Activated T-cell treated with anti-CD3 and anti-CD28 coated beads, Interleukin-2, amount 50 U/mL, for 1 hour (primary cell): ENCODE measurements at places on chromosomes 16 and 17.

- no peak for DNase-seq
Observed at GRCh38 chr17:82803606-82804005, 36.2 kb downstream of the ZNF750 start.

DNA sequence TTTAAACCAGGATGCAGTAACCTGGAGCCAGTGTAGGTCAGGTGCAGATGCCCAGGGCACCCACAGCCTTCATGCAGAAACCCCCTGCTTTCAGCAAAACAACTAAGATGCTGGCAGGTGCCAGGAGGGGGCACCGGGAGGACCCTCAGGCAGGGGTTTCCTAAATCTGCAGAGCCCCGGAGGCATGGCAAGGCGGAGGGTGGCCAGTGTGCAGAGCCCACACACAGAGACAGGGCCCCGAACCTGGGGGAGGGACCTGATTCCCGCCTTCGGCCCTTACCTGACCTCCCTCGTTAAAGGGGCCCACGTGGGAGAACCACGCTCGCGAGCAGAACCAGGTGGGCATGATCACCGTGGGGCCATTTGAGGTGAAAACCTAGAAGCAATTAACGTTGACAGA lies 114.0 kb upstream of the METRNL start:
- DNase-seq: peak; percentile 11

DNA sequence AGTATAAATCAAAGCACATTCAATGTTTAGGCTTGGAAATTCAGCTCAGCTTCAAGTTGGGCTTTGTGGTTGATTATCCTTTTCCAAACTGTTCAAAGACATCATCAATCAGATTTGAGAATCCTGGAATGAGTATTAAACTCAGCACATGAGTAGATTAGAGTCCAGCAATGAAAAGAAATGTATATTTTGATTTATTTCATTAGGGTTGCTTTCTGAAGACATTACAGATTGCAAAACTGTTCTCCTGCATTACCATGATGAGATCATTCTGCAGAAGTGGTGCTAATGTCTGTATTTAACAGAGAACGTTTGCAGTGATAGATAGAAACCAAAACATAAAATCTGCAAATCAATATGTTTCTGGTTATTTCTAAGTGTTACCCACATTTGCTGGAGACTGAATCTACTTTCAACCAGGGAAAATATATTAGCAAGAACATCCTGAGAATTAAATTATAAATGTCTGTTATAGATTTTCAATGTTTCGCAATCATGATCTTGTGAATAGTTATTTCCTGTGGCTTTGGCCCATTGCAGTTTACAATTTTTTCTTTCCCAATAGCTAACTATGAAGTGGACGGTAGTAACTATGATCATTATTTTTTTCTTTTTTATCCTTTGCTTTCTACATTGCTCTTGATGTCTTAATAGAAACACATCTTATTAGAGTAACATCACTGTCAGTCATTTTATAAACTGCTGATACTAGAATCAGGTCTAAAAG lies 1125.7 kb upstream of the GOT2 start:
- DNase-seq: no peak

DNA sequence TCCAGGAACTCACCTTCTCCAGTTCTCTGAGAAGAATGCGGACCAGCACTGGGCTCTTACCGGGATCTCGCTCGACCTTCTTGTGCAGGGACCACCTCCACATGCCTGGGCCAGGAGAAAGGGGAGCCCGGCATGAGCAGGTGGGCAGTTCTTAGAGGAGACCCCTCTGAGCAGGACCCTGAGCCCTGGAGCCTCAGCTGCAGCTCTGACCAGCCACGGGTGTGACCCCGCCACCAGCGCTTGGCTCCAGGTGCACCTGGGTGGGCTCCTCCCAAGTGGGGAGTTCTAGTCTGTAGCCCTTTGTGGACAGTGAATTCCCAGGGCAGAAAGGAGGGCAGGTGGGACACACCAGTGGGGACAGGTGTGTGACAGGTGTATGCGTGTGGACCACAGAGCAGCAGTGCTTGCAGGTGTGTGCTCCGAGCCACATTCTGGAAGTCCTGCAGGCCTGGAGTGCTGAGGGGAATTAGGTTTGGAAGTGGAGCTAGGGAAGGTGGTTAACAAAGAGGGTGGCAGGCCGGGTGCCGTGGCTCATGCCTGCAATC lies 28.9 kb downstream of the PIK3R6 start:
- DNase-seq: no peak

DNA sequence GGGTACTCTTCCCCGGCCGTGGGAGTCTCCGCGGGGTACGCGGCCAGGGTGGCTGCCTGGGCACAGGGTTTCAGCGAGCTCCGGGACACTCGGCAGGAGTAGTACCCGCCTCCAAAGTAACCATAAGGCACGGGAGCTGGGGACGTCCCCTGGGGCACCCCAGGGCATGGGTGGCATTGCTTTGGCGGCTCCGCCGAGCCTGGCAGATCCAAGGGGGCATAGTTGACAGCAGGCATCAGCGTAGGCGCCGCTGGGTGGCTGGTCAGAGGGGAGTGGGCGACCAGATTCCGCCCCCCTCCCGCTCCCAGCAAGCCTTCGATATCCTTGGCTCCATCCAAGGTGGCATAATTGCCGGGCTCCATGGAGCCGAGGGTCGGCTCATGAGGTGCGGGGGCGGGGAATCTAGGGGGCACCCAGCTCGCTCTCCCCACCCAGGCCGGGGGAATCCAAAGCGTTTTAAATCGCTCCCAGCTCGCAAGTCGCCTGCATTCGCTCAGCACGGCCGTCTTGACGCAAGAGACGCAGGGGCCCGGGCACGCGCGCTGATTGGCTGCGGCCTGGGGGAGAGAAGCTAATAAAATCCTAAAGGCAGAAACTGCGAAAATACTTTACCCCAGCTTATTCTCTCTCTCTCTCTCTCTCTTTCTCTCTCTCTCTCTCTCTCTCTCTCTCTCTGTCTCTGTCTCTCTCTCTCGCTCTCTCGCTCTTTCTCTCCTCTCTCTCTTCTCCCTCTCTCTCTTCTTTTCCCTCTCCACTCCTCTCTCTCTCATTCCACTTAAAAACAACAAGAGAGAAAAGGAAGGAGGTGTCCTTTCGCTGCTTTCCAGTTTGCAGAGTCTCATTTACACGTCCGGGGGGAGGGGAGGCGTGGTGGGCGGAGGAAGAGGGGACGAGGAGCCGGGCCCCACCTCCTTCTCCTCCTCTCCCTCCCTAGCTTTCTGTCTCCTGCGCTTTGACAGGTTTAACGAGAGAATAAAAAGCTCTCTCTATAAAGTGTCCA lies at the start of gene HOXB13:
TSS of gene HOXB13 (minus strand) at position 519 of the 1,000 bp plus-strand sequence. CDS start at position 362, 157 bp downstream.
- DNase-seq: no peak

- no peak for DNase-seq
Observed at GRCh38 chr17:41390411-41390938, 6.9 kb downstream of the KRT31 start.

DNA sequence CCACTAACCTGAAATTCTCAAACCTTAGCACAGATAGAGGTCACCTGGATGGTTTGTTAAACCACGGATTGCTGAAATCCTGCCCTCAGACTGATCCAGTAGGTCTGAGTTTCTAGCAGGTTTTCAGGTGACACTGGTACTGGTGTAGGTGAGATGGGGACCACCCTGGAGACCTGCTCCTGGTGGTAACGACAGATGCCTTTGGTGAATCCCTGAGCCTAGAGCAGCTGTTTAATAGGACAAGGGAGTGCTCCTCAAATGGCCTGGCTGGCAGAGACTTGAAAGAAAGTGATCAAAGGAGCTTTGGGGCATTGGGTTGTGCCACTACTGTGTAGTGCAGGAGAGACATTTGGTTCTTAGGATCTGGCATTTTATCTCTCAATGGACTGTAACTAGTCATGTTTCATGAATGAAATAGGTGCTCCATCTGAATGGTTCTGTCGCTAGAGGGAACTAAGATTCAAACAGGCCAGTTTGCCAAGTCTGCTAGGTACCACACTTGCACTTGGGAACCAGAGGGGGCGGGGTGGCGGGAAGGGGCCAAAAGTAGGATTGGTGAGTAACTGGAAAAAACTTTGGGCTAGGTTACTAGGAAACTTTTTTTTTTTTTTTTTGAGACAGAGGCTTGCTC lies 2.9 kb upstream of the IFI35 start:
- DNase-seq: no peak

DNA sequence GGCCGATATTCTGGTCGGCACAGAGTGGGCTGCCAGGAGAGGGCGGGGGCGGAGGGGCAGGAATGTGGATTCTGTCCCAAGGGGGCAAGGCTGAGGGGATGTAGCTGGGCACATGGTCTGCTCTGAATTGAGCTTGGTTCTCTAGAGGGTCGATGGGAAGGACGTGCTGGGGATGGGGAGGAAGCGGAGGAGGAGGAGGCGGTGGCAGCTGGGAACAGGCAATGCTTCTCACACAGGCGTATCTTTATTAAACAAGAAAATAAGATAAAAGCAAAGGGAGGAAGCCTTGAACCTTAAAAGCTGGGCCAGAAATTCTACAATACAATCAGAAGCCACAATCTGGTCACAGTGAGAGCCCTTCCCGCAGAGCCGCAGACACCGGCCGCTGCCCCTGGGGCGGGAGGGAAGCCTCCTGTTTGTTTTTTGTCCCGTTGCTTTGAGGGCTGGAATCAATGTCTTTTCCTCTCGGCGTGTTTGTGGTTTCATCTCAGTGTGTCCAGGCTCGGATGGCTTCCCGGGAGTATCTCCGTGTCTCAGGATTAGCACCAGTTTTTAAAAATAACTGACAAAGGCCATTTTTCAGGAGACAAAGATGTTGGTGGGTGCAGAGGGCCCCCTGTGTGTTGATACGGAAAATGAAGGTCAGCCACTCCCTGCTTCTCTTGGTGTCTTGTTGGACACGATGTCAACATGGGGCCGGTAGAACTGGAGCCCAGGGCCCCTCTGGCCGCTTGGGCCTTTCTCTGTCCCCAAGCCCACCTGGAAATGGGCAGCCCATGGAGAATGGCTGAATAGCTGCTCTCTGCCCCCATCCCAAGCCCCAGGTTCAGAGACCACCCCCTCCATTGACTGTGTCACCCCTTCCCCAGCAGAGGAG lies 12.3 kb upstream of the SLC7A5 start:
- no peak for DNase-seq

DNA sequence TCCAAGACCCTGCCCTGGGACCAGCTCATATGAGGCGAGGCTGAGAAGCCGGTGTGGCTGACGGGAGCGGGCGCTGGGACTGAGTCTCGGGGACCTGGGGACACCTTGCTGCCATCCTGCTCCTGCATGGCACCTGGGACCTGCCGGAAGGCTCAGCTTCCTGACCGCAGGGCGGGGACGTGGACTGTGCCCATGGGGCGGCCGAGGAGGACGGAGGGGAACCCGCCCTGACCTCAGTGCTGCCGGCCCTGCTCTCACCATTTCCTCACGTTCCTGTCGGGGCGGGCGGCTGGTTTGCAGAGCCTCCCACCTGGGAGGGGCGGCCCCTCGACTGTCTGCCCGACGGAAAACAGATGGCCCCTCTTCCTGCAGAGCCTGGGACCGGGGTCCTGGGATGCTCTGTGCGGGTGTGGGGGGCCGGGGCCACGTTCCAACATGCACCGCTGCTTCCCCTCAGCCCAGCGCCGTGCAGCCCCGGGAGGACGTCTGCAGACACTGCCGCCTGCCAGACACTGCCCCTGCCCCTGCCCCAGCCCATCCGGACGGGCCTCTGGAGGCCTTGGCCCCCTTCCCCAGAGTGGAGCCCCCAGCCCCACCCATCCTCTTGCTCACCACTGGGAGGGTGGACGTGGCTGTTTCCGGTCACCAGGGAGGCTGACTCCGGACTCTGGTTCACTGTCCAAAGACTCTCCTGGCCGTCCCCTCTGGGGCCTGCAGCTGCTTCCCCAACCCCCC lies 43.9 kb upstream of the SSTR5 start:
- no peak for DNase-seq

GRCh38 chr16:85650844-85651628 lies 37.7 kb downstream of the GINS2 start:
- no peak for DNase-seq

DNA sequence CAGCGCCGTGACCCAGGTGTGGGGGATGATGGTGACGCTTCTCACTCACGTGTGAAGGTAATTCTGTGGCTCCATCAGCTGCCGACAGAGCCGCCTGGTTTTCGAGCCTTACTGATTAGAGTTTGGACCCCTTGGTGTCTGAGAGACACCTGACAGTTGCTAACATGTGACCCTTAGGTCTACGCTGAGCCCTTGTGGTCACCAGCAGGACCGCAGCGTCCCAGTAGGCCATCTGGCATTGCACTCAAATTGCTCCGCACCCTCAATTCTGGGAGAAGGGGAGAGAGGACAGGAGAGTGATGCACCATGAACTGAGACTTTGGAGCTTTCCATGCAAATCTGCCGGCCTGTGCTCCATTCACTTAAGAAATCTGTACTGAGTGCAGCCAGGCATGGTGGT lies 2.5 kb downstream of the FLYWCH1 start:
- DNase-seq: no peak

DNA sequence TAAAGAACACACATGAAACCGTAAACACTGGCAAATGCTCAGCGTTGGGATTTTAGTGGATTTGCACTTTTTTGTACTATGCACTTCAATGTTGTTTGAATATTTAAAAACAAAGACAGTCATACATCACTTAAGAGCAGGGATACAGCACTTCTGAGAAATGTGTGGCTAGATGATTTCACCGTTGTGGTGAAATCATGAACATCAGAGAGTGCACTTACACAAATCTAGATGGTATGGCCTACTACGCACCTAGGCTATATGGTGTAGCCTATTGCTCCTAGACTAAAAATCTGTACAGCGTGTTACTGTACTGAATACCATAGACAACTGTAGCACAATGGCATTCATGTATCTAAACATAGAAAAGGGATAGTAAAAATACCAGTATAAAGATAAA lies 37.6 kb upstream of the CNEP1R1 start:
- DNase-seq: no peak

DNA sequence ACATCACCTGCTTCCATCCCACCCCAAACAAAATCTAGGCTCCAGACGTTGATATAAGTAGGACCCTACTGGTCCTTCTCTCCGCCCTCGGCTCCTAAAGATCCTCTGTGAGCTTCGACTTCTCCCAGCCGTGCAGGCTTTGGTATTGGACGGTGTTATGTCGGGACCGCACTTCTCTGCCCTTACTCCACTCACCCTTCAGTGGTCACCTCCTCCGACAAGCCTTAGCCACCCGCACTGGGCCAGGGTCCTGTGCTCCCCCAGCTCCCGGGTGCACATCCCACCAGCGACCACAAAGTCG lies 1.6 kb downstream of the PSMB10 start:
- no peak for DNase-seq

DNA sequence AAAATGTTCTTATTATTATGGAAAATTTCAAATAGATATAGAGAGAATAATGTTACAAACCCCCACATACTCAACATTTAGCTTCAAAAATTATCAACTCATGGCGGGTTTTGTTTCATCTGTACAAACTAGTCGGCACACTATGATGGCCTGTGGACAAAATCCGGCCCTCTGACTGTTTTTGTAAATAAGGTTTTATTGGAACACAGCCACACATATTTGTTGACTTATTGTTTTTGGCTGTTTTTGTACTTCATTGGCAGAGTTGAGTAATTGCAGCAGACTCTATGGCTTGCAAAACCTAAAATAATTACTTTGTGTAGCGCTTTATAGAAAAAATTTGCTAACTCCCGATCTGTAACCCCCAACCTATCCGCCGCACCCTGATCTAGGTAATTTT lies 41.4 kb upstream of the CLEC18A start:
- DNase-seq: no peak

GRCh38 chr16:79618041-79618691 lies 17.6 kb upstream of the MAF start:
- DNase-seq: no peak
